ENCODE measurements at places on chromosomes 6 and 20. TPM values are rescaled to one million over a fixed set of nuclear protein-coding genes. Genes with fewer than 3 reads are reported as not detected.

DNA sequence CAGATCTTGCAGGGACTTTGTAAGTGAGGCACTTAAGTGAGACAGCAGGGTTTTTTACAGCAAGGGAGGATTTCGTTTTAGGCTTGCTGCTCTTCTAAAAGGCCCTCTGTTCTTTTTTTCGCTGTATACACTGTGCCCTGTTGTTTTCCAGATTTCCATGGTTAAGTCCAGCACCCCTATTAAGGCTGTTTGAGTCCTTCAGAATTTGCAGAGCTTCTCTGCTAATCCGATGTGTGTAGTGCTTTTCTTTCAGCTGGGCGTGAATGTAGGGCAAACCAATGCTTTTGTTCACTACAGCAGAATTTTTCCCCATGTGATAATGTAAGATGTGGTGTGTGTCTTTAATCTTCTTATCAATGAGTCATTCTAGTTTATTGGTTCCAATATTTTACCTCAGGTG lies 200.5 kb upstream of the RREB1 start:
- no peaks in the 10 kb centered on the region for H3K4me1 ChIP-seq
- no peak for DNase-seq
- no peak overlapping the region for H3K4me3 ChIP-seq
- no peak overlapping the region for H3K27ac ChIP-seq

DNA sequence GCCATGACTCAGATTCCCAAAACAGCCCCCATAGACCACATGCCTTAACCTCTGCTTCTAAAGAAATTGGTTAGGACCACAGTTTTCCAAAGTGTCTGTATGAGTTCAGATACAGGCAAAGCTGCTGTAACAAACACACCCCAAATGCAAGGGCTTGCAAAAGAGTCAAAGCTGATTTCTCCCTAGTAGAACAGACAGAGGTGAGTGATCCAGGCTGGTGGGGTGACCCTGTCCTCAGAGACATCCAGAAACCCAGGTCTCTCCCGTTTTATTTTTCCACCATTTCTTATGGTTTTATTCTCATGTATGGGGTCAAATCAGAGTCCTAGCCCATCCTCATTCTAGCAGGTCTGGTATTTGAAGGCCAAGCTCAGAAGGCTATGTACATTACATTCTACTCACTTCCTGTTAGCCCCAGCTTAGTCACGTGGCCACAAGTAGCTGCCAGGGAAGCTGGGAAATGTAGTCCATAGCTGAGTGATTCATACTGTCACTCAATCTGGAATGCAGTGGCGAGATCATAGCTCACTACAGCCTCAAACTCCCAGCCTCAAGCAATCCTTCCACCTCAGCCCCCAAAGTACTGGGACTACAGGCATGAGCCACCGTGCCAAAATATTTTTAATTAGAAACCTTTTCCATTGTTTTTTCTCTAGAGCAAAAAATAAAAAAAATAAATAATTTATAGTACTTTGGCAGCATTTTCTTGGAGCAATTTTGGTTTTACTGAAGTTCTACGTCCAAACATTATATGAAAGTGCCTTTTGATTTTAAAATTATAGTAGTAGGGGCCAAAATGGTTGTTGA lies 175.2 kb downstream of the ZMYND8 start:
- no peak overlapping the region for H3K4me3 ChIP-seq
- DNase-seq, result peak; percentile 83
- H3K27ac ChIP-seq, result no peak overlapping the region
- no peaks in the 10 kb centered on the region for H3K4me1 ChIP-seq
- no peaks in the 10 kb centered on the region for H3K27me3 ChIP-seq

DEF6 gene
- 2.5 TPM for total RNA-seq

GRCh38 chr20:5309971-5310370 lies 6.8 kb downstream of the PROKR2 start:
- DNase-seq, result peak; percentile 10
- no peak overlapping the region for H3K4me3 ChIP-seq
- H3K27me3 ChIP-seq, result no peaks in the 10 kb centered on the region
- no peaks in the 10 kb centered on the region for H3K36me3 ChIP-seq
- H3K27ac ChIP-seq, result no peak overlapping the region

Data from IMR-90 (cell line).